ENCODE measurements at places on chromosomes 2 and 18.

DNA sequence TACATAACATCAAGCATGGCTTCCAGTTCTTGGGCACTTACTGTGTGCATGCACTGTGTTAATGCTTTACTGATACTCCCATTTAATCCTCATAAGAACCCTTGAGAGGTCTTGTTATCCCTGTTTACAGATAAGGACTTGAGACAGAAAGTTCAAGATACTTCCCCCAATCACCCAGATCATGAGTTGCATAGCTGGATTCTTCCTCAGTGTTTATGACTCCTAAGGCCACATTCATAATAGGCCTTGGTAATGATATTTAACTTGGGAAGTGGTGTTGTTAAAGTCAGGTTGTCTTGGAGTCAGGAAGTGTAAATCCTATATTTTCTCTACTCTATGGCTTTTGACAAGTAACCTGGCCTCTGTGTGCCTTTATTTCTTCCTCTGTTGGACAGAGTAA is 22.7 kb downstream of the NOSTRIN start:
- no peak for DNase-seq

DNA sequence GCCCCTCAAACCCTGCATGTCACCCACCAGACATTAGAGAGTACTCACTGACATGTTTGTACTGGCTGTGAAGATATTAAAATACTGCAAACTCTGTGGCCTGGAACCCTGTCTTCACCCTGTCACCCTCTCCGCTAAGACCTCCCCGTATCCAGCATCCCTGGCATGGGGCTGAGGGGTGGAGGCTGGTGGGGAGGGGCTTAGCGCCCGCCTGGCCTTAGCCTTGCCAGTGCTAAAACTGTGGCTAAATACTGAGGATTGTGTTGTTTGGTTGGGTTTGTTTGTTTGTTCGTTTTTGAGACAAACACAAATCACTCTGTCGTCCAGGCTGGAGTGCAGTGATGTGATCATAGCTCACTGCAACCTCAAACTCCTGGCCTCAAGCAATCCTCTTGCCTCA is 1.8 kb downstream of the PSTPIP2 start:
- DNase-seq, result no peak

DNA sequence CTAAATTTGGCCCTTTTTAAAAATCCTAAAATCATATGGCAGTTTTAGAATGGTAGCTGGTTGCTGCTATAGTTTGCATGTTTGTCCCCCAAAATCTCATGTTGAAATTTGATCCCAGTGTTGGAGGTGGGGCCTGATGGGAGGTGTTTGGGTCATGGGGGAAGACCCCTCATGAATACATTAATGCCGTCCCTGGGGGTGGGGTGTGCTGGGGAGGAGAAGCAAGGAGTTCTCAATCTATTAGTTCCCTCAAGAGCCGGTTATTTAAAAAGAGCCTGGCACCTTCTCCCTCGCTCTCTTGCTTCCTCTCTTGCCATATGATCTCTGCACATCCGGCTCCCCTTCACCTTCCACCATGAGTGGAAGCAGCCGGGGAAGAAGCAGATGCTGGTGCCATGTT is 20.8 kb downstream of the GPATCH11 start:
- no peak for DNase-seq

DNA sequence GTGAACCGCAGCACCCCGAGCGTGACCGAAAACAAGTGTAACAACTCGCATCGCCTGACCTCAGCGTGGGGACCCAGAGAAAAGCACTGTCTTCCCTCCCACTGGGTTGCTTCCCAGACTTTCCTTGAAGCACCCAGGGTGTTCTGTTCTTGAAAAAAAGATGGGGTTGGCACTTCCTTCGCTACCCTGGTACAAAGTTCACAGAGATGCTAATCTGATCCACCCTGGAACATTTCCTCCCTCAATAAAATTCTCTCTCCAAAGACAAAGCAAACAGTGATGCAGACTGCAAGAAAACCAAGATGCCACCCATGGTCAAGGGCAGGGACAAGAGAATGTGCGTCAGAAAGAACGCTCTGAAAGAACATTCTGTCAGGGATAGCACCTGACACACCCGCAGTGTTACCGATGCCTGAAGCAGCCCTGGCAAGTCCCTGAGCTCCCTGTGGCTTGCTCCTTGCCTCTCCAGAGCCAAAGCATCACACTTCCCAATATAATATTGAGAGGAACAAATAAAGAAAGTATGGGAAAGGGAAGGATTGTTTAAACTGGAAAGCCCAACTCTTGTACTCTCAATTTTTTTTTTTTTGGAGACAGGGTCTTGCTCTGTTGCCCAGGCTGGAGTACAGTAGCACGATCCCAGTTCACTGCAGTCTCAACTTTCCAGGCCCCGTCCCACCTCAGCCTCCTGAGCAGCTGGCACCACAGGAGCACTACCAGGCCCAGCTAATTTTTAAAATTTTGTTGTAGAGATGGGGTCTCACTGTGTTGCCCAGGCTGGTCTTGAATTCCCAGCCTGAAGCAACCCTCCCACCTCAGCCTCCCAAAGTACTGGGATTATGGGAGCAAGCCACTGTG is 70.7 kb downstream of the TBC1D8 start:
- no peak for DNase-seq

All from stimulated activated CD8-positive, alpha-beta memory T cell treated with anti-CD3 and anti-CD28 coated beads, Interleukin-12 subunit alpha, Interleukin-12 subunit beta, amount 100 ng/mL, for 1 hour (primary cell).